ENCODE measurements at places on chromosomes 2 and 18.

- DNase-seq: no peak
Observed at GRCh38 chr2:102726128-102727087, 35.4 kb upstream of the TMEM182 start.

DNA sequence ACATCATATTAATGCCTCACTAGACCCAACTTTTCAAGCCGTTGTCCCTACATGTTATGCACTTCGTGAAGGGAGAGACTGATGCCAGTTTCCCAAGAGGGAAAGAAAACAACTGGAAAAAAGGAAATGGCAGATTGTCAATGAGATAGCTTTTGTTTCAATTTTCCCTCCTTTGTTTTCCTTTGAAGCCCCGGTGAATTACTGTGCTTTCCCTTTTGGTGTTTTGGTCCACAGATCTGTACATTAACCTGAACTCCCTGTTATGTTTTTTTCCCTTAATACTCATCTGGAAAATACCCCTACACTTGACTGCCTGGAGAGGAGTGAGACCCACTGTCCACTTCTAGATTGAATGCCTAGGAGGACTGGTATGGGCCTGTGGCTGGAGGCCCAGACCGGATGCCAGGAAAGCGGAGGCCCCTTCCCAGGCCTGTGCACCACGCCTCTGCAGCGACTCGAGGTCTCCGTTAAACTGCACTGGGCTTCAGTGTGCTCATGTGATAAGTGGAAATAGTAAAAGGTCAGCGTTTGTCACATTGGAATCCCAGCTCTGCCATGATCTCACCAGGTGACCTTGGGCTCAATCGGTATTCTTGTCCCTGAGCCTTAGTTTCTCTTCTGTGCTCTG is 106.4 kb downstream of the GATA6 start:
- no peak for DNase-seq

- DNase-seq: no peak
Observed at GRCh38 chr2:122358729-122359128, 603.3 kb downstream of the TSN start.

DNA sequence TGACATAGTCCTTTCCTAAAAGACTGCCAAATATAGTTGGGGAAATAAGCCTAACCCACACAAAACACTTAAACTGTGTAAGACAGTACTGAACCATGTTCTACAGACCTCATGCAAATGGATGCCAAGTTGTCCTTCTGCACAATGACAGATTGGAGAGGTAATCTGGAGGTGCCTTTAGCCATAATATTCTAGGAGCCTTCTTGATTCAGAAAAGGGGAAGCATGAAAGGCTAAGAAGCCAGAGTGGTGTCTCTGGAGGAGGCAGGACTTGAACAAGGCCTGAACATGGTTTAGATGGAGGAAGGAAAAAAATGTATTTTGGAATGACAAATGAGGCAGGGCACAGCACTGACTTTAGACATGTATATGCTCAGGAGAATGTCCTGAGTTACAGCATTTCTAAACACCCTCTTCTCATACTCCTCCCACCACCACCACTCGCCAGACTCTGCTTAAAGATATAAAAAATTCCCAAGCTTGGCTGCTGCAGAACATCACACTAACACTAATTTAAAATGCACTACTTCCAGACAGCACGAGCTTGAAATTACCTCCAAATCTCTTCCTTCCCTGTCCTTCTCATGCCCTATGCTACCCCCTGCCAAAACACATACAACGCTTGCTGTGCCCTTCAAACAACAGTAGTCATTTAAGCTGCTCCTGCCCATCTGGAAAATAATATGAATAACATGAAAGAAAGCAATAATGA is 110.4 kb downstream of the ANKRD44 start:
- DNase-seq: no peak

DNA sequence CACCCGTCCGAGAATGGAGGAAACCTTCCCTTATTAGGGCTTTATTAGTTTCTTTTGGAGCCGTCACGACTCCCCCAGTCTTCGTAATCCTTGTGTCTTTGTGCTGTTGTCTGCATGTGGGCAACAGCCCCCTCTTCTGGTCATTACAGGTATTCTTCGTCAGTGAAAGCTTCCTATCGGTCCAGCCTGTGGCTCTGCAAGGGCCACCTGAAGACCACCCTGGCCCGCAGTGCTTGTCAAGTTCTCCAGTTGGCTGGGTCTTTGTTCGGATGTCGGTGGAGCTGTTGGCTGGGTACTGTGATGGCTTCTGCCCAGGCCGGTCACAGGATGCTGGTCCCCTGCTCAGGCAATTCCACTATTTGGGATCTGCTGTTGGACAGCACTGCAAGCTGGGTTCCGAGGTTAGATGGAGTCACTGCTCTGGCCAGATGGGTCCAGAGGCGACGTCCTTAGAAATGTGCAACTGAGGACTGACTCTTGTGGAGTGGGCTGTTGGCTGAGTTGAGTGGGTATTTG is 19.2 kb downstream of the E2F6 start:
- DNase-seq: peak; percentile 36

DNA sequence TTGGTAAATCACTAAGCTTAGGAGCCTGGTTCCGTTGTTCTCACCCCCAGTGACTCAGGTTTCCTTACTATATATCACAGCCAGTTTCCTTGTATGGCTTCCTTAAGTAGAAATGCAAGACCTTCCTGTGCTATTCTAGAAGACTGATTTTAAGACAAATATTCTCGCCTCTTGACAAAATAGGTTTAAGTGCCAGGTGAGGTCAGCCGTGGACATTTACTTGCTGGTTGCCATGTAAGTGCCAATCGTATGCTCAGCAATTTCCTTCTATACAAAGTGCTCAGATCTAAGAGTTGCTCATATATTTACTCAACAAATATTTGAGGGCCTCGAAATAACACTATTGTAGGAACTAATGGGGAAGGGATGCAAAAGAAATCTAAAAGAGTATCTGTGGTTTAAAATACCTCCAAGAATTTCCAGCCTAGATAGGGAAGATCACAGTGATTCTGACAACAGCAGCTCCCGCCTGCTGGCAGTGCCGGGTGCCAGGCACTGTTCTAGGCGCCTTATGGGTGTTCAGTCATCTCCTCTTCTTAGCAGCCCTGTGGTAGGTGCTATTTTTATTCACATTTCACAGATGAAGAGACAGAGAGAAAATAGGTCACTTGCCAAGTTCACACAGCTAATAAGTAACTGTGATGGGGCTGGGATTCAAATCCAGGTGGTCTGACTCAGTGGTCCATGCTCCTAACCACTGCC is 95.3 kb upstream of the B3GNT7 start:
- DNase-seq: no peak

DNA sequence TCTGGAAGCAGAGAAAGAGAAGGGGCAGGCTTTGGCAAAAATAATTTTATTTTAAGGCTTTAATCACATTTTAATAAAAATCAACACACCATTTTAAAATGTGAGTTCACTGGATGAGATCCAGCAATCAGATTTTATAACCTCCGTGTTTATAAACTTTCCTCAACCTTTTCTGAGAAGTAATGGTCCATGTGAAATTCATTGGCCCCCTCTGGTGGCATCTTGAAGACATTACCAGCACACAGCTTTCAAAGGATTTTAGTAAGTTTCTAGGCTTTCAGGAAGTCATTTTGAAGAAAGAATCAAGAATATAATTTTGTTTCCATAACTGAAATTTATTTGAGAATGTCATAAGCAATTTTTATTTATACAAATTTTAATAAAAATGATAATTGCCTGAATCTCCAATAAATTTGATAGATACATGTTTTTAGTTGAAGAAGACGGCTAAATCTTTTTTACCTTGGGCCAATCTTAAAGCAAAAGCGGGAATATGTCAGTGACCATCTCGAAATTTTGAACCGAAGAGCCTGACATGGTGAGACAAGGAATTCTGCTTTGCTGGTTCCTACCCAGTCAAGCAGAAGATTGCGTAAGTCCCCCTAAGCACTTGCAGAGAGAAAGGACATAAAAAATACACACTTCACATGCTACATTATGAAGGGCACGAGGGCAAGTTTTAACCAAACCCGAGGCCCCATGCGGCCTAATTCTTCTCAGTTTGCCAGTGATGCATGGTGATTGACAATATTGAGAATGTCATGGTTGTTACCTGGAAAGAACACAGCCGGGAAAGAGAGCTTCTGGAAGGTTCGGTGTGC is 128.4 kb upstream of the CBLN2 start:
- peak; percentile 23 for DNase-seq

DNA sequence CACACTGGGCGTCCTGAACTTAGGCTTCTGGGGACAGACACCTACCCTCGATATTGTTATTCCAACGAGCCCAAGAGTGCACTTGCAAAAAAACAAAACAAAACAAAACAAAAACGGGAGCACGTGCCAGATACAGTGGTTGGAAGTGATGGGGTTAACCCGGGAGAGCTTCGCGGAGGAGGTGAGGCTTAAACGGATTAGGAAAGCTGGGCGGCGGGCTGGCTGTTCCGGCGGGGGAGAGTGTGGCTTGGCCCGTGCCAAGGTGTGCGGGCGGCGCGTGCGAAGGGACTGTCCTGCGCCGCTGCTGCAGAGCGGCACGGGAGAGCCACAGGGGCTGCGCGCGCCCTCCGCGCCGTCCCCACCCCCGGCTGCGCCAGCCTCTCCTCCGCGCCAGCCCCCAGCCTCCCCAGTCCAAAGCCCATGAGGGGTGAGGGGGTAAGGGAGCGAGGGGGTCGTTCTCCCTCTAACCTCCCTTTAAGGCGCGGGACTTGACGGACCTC is 1.5 kb upstream of the SLC30A3 start:
- DNase-seq: no peak

DNA sequence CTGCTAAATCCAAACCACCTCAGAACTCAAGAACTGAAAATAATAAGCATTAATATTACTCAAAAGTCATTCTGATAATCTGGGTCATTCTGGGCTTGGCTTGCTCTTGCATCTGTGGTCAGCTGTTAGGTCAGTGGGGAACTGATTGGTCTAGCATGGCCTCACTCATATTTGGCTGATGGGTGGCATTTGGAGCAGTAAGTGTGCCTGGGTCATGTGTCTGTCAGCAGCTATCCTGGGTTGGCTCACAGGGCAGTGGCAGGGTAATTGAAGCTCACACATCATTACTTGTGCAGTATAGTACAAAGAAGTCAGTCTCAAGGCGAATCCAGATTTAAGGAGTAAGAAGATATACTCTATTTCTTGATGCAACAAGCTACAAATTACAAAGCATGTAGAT is 9.6 kb downstream of the RPL37A start:
- DNase-seq: no peak

DNA sequence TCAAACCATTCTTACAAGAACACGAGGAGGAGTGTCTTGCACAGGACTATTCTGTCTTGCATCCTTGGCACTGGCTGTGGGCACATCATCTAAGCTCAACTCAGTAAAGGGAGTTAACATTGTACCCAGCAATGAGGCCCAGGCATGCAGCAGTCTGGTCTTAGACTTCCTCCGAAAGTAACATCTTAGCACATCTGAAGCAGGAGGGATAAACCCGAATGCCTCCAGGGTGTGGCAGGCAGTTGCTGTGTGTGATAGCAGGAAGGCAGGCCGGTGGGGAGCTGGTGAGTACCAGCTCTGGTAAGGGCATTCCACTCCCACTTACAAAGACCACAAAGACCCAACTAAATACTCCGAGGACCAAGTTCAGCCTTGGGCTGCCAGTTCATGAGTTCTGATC is 206.3 kb downstream of the TSN start:
- DNase-seq: no peak

DNA sequence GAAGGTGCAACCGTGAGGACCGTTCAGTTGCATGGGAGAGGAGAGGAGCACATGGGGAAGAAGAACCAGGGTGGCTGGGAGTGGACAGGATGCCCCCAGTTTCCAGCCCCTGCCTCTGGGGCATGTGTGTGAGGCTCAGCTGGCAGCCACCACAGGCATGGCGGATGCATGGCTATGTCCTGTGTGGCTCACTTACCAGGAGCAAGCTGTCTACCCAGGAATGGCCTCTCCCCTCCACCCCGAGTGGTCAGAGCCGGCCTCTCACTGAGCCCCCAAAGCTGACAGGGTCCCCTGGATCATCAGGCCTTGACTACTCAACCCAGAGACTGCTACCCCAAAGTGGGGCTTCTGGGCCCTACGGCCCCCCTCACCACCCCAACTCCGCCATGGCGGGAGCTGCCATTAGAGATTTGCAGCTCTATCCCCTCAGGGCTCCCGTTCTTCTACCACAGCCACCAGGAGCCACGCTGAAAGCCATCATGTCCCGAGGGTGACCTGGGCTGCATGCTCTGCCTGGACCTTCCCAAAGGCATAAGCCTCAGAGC is 65.3 kb downstream of the RHOB start:
- DNase-seq: no peak

GRCh38 chr18:9108911-9109310 is 6.4 kb downstream of the NDUFV2 start:
- DNase-seq: no peak

Measured in activated CD4-positive, alpha-beta T cell treated with anti-CD3 and anti-CD28 coated beads, Interleukin-2, amount 50 U/mL, for 16 hours (primary cell).